ENCODE measurements at places on chromosomes 13 and 19.

DNA sequence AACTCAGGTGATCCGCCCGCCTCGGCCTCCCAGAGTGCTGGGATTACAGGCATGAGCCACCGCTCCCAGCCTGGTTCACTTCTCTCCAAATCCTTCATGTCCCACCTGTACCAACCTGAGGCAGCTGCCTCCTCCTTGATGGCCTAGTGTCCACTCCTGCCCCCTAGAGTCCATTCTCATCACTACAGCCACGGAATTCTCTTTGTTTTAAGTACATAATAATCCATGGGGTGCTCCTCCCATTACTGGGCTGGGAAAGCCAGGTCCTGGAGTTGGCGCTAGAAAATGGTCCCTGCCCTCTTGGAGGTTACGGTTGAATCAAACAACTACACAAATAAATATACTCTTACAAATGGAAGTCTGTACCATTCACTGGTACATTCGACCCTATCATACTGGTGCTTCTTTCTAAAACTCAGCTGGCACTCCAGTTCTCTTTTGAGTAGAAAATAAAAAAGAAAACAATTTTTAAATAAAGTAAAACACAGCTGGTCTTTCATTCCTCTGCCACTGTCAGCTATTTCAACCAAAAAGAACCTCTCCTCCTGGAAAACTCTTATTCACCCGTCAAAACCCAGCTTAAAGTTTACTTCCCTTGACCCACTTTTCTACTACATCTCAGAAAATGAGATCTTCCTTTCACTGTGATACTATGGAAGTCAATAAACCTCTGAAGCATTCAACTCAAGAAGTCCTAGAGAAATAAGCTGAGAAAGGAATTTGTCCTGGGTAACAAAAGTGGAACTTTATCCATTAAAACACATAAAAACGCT lies 22.4 kb upstream of the ARHGEF18 start:
- peak; percentile 52 for DNase-seq

GRCh38 chr19:43684326-43684725 lies 14.4 kb upstream of the PLAUR start:
- DNase-seq: no peak

GRCh38 chr19:30453743-30454142 lies 81.6 kb downstream of the ZNF536 start:
- DNase-seq: no peak

GRCh38 chr19:49676136-49676783 lies 811 bp upstream of the PRMT1 start:
- DNase-seq: no peak

- no peak for DNase-seq
Observed at GRCh38 chr13:52141299-52141698, 12.4 kb upstream of the NEK5 start.

GRCh38 chr19:8615024-8615423 lies 4.5 kb upstream of the ADAMTS10 start:
- no peak for DNase-seq

DNA sequence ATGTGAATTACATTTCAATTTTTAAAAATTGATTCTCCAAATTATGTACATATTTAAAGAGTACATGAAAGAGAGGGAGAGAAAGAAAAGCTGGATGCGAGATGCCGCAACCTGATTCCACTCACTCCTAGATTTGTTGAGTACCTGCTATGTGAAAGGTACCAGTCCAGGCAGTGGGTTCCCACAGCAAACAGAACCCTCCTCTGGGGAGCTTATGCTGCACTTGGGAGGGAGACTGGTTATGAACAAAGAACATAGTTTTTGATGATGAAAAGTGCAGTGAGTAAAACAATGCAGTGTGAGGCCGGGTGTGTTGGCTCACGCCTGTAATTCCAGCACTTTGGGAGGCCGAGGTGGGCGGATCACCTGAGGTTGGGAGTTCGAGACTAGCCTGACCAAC lies 43.4 kb downstream of the ACTN4 start:
- DNase-seq: no peak

GRCh38 chr19:18657590-18658365 lies 20.9 kb downstream of the KLHL26 start:
- DNase-seq: no peak

- DNase-seq: no peak
Observed at GRCh38 chr19:19527674-19528625, 761 bp upstream of the YJEFN3 start.

DNA sequence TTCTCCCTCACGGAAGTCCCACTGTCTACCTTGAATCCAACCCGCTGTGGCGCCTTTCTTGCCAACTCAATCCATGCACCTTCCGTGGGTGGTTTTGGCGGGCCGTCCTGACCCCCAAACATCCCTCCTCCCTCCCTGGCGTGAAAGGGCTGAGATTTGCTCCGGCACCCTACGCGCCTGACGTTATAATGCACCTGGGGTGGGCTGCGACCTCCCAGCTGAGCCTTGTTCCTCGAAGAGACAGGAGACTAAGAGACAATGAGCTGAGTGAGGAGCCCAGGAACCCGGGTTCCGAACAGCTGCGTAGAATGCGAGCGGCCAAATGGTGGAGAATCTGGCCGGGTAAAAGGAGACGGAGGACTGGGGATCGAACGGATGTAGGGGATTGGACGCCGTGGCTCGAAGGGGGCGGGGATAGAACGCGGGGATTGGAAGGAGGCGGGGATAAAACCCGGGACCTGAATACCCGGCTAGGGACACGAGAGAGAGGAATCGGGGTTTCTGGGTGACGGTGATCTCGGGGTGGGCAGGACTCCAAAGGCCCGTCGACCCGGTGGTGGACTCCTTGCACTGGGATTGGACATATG lies at the start of gene CPT1C:
CPT1C (plus strand) TSS at position 461 of the 587 bp plus-strand sequence. CDS start 1,137 bp downstream, outside the sequence.
- peak; percentile 52 for DNase-seq

DNA sequence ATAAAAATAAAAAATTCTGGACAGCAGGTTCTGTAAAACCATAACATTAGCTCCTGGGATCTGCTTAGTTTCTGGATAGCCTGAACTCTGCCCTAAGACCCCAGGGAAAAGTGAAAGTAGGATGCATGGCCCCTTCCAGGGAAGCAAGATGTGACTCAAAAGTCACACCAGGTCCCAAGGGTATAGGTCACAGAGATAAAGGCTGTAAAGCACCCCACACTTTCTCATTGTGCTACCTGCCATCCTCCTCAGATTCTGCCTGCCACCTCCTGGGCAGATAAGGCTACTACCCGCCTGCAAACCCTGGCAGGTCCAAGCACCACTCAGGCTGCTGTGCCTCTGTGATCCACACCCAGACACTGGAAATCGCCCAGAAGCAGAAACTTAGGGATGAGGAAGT lies 20.6 kb downstream of the FFAR2 start:
- DNase-seq: peak; percentile 74

DNA sequence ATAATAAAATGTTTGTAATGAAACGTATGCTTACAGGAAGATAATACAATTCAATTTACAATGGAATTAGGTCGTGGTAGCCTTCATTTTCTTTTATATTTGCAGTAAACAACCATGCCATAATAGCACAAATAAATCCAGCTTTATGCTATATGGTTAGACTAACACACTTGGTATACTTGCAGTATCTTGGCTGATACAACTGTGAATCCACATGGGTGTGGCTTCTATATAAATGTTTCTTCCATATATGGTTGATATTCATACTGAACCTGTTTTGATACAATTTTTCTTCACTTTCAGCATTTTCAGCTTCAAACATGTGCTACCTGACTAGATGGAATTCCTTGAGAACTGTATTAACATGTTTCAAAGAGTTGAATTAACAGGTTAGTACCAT lies 20.4 kb upstream of the SPRY2 start:
- no peak for DNase-seq

DNA sequence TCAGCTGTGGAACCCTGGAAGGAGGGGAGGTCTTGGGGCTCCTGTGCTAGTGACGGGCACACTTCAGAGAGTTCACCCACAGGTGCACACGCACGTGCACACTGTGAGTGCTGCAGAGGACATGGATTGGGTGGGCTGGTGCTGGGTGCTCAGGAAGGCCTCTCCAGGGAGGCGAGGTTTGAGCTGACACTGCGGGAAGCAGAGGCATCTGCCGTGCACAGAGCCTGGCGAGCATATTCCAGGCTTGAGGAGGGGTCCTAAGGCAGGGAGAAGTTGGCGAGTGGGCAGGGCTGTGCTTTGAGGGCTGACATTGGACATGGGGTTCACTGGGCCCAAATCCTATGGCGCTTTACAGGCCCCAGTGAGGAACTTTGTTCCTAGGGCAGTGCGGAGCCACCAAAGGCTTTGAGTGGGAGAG lies 25.6 kb downstream of the CCDC8 start:
- DNase-seq: no peak

DNA sequence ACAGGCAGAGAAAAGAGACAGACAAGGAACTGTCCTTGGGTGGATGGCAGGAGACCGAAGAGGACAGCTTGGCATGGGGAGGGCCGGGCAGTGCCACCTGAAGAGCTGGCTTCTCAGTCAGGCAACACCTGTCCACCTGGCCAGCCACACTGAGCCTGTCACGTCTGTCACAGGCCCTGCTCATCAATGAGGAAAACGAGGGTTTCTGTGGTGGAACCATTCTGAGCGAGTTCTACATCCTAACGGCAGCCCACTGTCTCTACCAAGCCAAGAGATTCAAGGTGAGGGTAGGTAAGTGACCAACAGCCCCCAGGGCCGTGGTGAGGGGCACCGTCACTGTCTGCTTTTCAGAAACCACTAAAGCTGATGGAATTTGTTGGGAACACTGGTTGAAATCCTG lies 11.2 kb upstream of the PROZ start:
- DNase-seq: no peak

GRCh38 chr13:54077569-54077968 lies 1049.0 kb downstream of the OLFM4 start:
- DNase-seq: no peak

GRCh38 chr19:5480427-5480836 lies 25.2 kb downstream of the ZNRF4 start:
- peak; percentile 11 for DNase-seq

- no peak for DNase-seq
Observed at GRCh38 chr13:111270126-111270525, 50.3 kb upstream of the TEX29 start.

DNA sequence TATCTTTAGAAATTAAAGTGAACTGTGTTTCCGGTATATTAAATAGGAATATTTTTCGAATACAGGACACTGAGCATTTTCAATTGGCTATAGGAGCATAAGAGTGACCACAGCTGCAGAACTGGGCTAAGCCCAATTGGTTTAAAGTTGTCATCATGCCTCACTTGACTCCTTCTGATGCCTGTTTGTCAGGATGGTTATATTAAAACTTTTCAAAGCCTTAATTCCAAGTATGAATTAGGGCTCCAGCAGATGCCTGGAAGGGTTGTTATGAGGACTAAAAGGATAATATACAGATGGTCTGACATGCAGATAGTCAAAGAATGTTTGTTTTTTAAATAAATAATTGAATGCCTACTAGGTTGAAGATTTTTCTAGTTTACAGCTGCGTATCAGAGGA lies 100.0 kb downstream of the LMO7 start:
- DNase-seq: no peak

DNA sequence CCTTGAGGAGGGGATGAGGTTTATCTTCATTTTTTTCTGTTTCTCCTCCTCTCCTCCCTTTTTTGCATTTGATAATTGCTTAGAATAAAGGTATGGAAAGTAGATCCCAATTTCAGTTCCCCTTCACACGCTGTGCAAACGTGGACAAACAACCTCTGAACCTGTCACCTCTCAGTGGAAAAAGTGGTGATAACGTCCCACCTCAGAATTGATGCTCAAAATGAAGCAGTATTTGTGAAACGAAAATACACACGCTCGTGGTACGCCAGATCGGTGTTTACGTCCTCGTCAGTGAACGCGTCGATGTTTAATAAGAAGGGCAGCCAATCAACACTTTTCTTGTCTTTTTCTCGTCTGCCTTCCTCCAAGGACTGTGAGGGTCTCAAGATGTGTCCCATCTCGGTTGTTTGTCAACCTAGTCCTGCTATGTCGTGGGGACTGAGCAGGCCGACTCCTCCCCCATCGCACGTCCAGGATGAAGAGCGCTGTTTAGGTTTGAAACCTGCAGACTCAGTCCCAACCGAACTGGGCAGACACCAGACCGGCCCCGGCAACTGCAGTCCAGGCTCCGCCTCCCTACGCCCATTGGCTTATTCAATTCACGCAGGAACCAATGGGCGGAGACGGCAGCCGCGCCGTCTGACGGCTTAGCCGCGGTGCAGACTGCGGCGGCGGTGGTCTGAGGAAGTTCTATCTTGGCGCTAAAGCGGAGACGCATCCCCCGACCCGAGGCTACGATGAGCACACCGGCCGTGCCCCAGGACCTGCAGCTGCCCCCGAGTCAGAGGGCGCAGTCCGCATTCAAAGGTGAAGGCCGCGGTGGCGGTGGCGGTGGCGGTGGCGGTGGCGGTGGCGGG lies at the start of gene CKAP2:
CKAP2 (plus strand) TSS at position 659 of the 857 bp plus-strand sequence; CDS start at position 738, 79 bp downstream.
- DNase-seq: peak; percentile 94

DNA sequence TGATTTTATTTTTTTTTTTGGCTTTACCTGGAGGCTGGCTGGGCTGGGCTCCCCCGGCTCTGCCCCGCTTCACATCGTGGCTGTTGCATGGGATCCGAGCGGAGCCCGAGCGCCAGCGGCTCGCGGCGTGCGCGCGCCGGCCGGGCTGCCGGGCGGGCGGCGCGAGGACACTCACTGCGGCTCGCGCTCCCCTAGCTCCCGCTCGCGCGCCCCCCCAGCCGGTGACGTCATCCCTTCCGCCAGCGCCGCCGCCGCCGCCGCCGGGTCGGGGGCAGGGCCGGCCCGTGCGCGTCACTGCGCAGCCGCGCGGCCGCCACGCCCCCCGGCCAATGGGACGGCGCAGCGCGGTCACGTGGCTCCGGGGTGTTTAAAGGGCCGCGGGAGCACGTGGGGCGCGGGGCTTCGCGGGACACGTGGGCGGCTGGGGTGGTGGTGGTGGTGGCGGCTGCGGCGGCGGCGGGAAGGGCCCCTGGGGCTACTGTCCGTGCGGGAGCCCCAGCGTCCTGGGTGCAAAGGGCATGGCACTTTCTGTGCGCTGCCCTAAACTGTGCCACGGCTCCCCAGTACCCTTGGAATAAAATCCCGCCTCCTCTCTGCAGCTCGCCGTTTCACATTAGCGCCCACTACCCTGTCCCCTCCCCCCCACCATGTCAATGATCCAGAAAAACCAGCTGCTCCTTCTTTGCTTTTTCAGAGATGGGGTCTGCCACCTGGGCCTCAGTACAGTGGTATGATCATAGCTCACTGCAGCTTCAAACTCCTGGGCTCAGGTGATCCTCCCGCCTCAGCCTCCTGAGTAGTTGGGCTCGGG lies at the start of gene PTPRS:
PTPRS (minus strand) TSS at position 176 of the 811 bp plus-strand sequence. CDS start 54,672 bp downstream, outside the sequence.
- peak; percentile 45 for DNase-seq

- DNase-seq: peak; percentile 79
Observed at GRCh38 chr19:39402346-39403300, 4.0 kb upstream of the ZFP36 start.

GRCh38 chr13:110815471-110816204 lies 99.2 kb downstream of the ANKRD10 start:
- DNase-seq: no peak
